ENCODE measurements at places on chromosomes 3 and 15.
A peak's percentile ranks its signal among the peaks of the same experiment; 100 is the strongest.

DNA sequence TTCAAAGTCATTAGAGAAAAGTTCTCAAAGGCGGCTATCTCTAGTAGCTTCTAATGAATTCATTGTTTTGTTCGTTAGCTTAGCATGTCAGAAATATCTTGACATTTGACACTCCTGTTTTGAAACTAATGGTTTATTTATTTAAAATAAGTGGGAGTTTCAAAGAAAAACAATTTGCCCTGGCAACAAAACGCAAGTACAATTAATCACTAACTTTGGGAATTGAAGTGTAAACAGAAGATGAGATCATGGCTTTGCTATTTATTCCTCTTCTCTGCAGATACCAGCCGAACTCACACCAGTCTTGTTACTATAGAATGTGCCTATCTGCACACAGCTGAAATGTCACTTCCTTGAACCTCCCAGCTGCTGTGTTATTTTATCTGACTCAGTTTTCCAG, 27.5 kb downstream of the MASP1 start:
- peak; percentile 44 for DNase-seq

DNA sequence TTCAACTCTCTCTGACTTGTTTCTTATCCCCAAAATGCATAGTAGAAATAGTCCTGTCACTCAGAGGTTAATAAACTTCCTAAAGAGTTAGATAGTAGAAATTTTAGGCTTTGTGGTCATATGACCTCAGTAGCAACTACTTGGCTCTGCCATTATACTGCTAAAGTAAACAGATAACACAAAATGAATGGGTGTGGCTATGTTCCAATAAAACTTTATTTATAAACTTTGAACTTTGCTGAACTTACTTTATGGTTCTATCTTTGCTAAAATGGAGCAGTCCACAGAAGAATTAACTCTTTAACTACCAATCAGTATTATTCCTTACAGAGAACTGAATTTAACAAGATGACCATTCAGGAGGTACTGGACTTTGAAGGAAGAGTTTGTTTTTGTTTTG, 393.6 kb upstream of the CDIN1 start:
- DNase-seq = no peak

- DNase-seq = no peak
Observed at GRCh38 chr3:97825101-97825500, 3.3 kb downstream of the CRYBG3 start.

DNA sequence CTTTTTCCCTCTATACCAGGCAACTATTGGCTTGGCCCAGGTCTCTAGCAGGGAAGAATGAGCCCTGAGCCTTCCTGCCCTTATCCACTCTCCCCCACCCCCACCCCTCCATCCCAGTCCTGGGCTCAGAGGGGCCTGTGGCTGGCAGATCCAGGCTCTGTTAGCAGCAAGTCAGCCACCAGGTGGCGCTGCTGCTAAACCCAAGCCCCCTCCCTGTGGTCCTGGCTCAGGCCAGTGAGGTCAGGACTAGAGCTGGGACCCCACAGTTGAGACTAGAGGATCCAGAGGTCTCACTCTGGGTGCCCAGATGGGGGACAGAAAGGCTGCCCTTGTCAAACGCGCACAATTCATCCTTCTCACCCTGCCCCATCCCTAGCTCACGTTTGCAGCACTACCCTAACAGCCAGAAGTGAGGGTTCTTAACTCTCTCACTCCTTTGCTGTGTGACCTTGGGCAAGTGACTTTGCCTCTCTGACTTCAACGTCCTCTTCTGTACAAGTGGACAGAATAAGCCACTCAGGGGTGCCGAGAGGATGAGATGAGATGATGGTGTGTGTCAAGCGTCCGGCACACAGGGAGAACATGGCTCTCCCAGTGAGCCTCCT, 46.8 kb upstream of the SLC6A1 start:
- DNase-seq = no peak

GRCh38 chr3:179933080-179933479, 103.7 kb downstream of the PEX5L start:
- no peak for DNase-seq

DNA sequence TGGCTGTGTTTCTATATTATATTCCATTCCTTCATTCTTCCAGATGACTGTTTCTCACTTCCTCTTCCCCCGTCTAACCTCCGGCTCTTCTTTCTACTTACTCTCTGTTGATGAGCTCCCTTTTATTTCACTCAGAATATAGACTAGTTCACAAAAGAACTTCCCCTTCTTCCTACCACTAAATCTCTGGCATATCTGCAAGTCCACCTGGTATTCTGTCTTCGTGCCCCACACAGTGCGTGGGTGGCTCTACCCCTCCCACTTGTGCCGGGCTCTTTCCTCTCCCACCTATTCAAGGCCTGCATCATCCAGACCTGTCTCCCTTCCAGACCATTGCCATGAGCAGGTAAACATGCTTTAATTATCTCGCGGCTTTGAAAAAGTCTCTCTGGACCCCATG, 73.0 kb downstream of the SCN10A start:
- DNase-seq = no peak

DNA sequence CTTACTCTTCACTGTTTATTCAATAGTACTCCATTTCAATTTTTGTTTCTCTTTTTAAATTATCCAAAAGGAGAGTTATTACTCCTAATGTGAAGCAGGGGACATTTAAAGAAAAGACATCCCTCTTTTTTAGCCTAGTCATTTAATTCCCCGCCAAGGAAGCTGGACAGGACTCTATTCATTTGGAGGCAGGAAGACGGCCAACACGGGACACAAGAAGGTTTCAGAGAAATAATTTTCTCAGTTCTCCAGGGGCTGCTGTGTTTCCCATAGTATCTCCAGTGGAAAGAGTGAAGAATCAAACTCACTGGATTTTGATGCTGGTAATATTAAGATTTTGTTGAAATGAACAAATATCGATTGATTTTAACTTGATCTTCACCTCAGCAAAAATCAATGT, 833.7 kb downstream of the ROBO2 start:
- DNase-seq = no peak

DNA sequence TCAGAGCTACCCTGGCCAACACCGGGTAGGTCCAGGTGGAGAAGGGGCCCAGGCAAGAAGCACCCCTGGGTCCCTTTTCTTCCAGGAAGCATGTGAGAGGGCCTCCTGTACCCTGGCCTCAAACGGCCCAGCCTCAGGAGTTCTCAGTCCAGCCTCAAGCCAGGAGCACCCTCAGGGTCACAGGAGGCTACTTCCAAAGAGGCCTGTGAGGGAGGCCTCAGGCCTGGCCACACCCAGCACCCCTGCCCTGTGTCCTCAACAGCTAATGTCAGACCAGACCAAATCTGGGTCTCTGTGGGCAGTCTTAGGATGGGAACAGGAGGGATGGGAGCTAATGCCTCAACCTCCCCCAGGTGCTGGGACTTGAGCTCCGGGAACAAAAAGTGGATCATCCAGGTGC, 23.5 kb downstream of the PTH1R start:
- DNase-seq = no peak

DNA sequence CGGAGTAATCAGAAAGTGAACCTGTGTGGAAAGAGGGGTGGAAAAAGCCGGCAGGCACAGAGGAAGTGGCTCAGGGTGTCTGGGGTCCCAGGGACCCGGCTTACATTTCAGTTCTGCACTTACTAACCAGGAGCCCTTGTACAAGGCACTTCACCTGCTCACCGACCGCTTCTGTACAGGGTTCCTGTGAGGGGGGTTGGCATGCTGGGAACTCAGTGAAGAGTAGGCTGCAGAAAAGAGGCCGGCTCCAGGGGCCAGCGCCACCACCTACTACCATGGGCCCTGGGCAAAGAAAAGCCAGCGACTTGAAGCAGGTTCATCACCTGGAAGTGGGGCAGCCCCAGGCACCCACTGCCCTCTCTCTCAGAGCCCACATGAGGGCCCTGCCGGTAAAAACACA, 6.2 kb downstream of the STIMATE start:
- no peak for DNase-seq

- no peak for DNase-seq
Observed at GRCh38 chr3:149428087-149428486, 46.4 kb upstream of the TM4SF4 start.

DNA sequence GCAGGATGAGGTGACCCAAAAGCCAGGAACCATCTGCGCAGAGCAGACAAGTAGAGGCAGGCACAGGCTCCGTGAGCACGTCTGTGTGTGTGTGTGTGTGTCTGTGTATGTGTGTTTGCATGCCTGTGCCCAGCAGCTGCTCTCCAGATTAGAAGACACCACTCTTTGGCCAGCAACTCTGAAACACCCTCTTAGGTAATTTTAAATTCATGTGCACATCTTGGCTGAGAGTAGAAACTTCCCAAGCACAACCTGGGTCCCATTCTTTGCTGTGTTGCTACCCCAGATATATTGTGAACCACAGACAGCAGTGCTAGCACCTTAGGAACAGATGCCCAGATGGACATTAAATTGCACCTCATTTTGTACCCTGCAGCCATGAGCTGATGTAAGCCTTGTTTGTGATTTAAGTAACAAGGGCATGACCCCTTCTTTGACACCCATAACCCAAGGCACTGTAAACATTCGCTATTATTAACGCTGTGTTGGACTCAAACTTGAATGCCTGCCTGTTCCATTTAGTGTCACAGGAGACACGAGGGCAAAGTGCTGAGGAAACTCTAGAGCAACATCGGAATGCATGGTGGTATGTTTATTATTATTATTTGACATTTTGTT, at the start of gene FILIP1L:
TSS of gene FILIP1L (minus strand) at position 89 of the 618 bp plus-strand sequence.
- DNase-seq = no peak

GRCh38 chr3:172564499-172564898, 41.3 kb upstream of the TNFSF10 start:
- no peak for DNase-seq

DNA sequence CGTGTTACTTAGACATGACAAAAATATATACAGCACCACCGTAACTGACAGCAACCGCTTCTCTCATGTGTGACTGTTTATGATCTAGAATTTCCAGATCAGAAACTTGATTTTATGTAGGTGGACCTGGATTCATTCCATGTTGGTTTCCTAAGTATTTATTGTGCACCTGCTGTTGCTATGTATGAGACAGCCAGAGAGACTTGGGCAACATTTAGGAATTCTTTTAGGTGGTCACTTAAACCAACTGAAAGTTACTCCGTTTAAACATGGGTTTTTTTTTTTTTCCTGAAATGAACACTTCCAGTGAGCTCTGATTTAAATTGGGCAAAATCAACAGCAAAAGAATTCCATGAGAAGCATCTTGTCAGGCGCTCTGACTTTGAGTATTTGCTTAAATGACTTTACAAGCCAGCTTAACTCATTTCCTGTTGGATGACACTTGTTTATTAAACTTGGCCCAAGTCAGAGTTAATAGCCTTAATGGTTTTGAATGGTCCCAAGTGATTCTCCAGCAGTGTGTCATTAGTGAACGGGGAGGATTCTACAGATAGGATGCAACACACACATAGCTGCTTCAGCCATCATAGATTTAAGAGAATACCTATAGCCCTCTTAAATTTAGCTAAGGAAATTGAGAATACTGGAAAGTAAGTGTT, 31.8 kb downstream of the MITF start:
- DNase-seq = no peak

DNA sequence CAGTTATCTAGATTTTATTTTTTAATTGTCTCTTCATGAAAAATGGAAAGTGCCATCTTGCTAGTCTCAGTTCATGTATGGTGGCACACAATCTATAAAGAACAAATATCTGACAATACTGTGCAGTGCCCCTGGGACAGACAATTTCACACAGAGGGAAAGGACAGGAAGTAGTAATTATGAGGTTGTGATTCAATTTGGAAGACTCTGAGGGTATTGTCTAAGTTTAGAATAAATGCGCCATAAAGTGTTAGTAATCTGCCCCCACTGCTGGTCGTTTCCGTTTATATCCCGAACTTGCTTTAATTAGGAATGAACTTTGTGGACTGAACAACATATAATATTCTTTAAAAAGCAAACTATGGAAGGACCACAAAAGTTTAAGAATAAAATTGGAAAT, 196.4 kb upstream of the SLC24A5 start:
- DNase-seq = no peak

DNA sequence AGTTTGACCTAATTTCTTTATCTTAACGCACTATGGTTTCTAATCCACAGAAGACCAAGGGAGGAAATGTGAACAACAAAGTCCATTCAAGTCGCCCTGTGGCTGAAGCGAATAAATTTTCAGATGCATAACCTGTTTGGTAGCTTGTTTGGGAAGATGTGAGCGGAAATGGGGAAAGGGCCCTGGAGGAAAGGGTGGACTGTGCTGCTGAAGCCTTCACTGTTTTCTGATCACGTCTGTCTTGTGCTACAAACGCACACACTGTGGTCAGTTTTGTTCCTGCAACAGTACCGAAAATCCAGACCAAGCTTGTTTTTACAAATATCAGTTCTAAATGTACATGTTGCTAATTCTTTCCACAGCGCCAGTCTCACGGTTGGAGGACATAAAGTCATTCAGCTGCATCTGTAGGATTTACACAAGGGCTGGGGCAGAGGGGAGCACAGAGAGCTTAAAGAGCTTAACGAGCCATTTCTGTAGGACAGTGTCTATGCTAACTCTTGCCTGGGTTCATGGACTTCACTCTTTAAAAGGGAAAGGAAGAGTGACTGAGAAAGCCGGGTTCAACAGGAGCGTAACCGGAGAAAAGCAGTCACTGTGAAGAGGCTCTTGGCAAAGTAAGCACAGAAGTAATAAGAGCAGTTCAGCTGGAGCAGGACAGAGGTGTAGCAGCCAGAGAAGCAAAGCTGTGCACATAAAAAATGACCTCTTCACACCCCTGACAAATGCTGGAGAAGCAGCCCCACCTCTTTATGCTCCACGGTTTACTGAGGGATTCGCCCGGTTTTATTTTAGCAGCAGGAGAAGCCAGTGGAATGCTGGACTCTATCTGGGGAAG, 66.6 kb downstream of the USF3 start:
- DNase-seq = no peak

DNA sequence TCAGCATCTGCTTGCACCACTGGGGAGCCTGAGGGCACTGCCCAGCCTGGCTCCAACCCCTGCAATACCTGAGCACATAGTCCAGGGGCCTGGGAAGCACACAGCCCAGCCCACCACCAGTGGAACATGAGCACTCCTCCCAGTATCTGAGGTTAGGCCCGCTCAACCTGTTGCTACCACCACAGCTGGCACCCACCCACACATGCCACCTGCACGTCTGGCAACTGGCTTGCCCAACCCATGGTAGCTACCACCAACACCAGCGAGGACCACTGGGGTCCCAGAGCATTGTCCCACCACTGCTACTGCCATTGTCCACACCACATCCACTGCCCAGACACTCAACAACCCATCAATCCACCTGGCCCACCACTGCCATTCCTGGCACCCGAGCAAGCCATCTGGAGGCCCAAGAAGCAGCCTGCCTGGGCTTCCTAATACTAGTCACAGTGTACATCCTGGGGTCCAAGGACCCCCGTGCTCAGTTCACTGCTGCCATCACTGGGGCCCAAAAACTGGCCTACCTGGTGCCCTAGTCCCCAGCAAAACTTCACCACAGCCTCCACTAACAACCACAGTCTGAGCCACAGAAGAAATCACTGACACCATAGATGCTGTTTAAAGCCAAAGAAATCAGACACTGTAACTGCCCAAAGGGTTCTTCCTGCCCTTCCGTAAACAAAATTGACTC, 62.1 kb upstream of the TBC1D23 start:
- no peak for DNase-seq

- no peak for DNase-seq
Observed at GRCh38 chr3:177882124-177882648, 654.0 kb upstream of the KCNMB2 start.

GRCh38 chr3:67388738-67389137, 265.7 kb downstream of the SUCLG2 start:
- DNase-seq = no peak

Data from amniotic stem cell (primary cell).